ENCODE measurements at places on chromosomes 5 and 9.

DNA sequence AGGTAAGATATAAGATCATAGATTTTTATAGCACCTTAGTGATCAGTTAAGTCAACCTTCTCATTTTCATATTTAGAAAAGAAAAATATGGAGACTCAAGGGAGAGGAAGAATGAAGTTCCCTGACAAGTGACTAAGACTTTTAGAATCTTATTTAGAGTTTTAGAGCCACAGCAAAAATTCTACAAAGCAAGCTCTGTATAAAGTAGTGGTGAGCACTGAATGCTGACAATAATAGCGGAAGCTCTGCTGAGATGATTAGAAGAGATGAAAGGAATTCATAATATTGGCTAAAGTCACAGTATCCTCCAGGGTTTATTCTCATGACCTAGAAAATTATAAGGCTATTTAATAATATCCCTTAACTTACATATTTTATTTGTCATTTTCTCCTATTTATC is 316.0 kb downstream of the PDE4D start:
- no peak for DNase-seq

- DNase-seq: no peak
These were observed 26.4 kb upstream of the GABRB2 start for GRCh38 chr5:161572914-161573313.

DNA sequence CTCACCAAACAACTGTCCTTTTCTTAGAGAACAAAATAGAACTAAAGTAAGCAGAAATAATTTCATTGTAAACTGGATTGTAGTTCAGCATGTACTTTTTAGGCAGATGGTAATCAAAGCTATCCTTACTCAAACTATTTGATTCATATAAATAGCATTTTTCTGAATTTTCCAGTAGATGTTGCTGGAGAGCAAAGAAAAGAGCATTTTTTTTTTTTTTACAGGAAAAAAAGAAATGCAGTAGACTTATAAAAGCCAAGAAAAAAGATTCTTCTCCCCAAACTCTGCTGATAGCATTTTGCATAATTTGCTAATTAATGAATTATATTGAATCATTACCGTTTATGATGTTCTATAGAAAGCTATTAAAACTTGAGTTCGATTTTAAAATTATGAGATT is 715.3 kb upstream of the WWC1 start:
- DNase-seq: no peak

DNA sequence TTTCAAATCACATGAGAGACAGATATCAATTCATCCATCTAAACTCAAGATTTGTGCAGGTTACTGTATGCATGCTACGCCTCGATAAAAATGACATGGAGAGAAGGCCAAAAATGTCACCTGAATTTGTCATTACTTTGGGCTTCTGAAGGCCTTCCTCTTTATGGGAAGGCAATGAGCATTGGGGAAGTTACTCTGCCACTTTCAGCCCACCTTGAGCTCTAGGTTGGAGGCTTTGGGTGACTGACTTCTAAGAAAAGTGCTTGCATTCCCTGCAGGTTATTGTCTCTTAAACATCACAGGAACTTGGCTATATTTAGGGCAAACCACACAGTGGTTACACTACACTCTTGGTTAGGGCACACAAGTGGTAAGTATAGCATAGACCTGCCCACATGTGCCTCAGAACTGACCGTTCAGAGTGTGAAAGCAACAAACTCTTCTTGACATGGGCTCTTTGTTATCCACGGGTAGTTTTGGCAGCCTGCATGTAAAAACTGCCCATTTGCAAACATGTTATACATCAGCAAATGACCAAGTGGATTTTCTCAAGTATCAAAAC is 169.5 kb downstream of the ZNF608 start:
- DNase-seq: no peak

- no peak for DNase-seq
These were observed 11.4 kb upstream of the ZDHHC12 start for GRCh38 chr9:128735373-128735772.

- DNase-seq: no peak
These were observed 1070.3 kb upstream of the CDH18 start for GRCh38 chr5:21058289-21058688.

DNA sequence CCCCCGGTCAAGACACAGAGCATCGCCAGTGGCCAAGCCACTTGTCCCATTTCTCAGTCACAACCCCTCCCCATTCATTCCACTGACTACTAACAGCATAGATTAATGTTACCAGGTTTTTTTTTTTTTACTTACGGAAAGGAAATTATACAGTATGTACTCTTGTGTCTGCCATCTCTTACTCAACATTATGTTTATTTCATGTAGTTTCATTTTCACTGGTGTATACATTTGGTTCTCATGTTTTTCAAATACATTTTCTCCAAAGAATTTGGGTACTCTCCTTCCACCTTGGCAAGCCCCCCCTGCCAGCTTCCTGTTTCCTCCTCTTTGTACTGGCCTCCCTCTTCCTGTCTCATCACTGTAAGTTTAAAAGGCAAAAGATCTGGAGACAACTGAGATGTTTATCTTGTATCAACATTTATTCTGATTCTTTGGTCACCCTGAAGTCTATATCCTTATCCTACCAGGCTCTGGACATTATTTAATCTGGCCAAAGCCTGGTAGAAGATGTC is 207.3 kb downstream of the SAXO1 start:
- no peak for DNase-seq

DNA sequence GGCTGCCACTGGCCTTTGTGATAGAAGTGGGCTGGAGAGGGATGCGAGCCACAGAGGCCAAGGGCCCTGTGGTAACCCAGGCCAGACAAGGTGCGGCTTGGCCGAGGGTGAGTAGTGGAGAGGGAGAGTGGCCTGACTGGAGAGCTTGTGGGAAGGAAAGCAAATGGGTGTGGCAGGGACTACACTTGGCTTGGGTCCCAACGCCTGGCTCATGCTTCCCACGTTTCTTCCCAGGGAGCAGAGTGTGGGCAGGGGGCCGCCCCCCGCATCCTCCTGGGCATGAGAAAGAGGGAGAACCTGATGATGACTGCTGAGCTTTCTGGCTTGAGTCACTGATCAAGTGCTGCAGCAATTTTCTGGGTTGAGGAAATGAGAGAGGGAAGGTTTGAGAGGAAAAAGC is 95.7 kb downstream of the ANKH start:
- DNase-seq: no peak

- no peak for DNase-seq
These were observed 84.1 kb downstream of the AMBP start for GRCh38 chr9:113993838-113994540.

DNA sequence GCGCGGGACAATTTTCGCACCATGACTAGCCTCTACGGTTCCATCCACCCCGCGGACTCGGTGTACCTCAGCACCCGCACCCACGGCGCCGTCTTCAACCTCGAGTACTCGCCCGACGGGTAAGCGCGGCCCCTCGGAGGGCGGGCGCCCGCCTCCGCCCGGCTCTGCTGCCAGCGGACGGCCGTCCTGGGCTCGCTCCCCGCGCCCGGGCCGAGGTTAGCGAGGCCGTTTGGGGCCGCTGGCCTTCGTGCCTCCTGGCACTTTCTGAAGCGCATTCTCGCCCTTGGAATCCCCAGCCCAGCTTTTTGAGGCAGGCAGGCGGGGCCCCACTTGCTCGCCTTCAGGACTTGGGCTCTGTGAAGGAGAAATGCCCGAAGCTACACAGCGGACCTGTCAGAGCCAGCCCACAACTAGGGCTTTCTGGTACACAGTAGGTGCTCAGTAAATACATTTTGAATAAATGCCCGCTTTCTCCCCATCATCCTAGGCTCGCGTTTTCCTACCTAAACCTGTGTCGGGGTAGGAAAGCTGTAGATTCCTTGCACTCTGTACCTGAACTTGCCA is 772 bp downstream of the DCAF10 start:
- DNase-seq: peak; percentile 61

- no peak for DNase-seq
These were observed 33.8 kb upstream of the SPRY4 start for GRCh38 chr5:142358648-142359047.

- DNase-seq: no peak
These were observed 4.2 kb downstream of the B4GALT7 start for GRCh38 chr5:177604116-177604521.

DNA sequence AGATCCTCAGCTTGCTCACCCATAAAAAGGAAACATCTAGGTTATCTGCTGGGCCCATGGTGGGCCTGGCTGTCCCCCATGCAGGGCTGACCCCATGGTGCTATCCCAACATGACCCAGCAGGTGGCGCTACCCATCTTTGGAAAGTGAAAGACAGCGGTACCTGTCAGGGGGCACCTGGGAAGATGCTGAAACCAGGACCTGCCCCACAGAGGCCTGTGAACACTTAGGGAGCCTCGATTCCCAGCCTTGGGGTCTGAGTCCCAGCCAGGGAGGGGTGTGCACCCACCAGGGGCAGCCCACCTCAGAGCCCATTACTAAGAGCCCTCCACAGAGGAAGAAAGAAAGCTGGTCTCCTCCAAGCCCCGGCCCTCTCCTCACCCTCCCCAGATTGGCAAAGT is 46.6 kb upstream of the IPPK start:
- DNase-seq: peak; percentile 97

GRCh38 chr5:141039517-141039916 is 11.7 kb upstream of the PCDHB1 start:
- no peak for DNase-seq

DNA sequence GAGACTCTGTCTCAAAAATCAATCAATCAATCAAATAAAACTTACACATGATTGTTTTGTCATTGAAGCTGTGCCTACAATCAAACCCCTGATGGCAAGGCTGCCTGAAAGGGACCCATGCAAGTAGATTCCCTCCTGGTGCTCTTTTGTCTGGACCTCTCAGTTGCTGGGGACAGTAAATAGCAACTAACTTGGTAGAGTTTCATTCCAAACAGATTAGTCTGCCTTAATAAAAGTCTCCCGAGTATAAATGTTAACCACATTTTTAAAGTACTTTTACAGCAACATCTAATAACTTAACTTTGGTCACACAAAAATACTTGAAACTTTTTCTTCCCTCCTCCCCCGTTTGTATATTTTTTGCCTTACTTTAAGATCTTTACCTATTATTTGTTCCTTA is 105.5 kb downstream of the FEM1C start:
- DNase-seq: no peak

DNA sequence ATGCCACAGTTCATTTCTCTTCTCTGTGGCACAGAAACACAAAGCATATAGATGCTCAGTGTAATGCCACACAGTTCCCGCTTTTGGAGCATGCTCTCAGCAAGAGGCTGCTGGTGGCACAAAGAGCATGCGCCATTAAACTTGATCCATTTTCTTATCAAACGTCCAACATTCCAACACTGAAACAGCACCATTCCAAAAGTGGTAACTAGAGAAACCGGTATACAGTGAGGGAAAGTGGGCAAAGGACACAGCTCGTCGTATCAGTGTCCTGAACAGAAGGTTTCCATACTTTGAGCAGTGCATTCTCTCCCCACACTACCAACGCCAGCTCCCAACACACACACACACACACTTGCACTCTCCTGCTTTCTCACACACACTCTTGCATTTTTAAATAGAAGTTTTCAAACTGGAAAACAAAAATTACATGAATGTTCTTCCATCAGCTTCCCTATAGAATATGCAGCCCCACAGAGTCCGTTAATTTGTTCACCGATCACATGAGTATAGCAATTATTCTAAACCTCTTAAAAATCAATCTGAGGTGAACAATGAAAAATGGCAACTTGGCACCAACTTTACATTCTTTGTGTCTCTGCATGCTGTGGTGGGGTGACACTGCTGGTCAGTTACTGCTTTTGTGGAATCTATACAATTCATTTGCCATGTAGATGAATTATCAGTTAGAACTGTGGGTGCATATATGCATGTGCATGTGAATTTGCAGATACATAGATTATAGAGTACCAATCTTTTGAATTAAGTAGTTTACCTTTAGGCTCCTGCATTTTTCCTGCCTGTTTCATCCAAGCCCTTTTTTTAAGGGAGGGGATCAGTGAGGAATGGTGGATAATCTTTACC is 5.7 kb downstream of the NFIB start:
- no peak for DNase-seq

GRCh38 chr5:38465061-38465460 is 91.4 kb downstream of the LIFR start:
- no peak for DNase-seq

- no peak for DNase-seq
These were observed 281.9 kb downstream of the ICE1 start for GRCh38 chr5:5704352-5704751.

- no peak for DNase-seq
These were observed 4.8 kb downstream of the CWC27 start for GRCh38 chr5:64773533-64773932.

DNA sequence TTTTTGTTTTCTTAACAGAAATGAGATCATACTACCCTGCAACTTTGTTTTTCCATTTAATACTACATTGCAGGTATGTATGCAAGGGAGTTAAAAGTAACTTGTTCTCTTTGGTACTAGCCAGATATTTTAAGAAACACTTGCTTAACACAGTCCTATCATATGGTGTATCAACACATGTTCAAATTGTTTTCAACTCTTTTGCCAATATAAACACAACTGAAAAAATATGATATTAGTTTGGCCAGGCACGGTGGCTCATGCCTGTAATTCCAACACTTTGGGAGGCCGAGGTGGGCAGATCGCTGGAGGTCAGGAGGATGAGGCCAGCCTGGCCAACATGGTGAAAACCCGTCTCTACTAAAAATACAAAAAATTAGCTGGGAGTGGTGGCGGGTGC is 41.6 kb downstream of the RNF38 start:
- DNase-seq: no peak

DNA sequence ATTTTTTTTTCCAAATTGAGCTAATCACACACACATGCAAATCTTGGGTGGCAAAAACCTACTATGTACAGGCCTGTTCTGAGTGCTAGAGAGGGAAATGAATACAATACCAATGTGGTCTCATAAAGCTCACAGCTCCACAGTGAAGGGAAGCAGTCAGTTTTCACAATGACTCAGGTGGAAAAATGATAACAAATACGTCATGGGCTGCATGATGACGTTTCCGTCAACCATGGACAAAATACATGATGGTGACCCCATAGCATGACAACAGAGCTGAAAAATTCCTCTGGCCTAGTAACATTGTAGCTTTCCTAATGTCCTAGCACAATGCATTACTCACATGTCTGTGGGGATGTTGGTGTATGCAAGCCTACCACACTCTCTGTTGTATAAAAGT is 252.5 kb downstream of the TRIM32 start:
- DNase-seq: no peak

- DNase-seq: no peak
These were observed 120.0 kb upstream of the RAI14 start for GRCh38 chr5:34535944-34536623.
